Activated naive CD8-positive, alpha-beta T cell treated with anti-CD3 and anti-CD28 coated beads, Interleukin-2, amount 10 ng/mL, durations not matched to agents 7 days and 5 days (primary cell): ENCODE measurements at places on chromosomes 2 and 18.

DNA sequence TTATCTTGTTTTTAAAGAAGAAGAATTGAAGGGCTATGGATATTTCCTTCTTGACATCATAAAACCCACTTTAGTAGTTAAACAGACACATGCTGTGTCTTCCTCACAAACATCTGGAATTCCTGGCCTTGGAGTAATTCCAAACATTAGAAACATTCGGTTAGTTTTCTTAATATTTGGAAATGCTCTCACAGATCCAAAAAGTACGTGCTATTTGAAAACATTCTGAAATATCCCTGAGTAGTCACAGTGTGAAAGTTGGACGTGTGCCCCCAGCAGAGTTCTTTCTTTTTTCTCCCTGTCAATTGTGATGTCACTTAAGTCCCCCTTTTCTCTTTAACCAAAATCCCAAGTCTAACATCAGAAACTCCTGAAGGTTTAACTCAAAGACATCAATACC, 91.3 kb downstream of the ANTXR1 start:
- peaks cover 2% of the 10 kb centered on the region for H3K27me3 ChIP-seq
- no peak overlapping the region for H3K27ac ChIP-seq
- no peaks in the 10 kb centered on the region for H3K36me3 ChIP-seq
- H3K4me1 ChIP-seq = no peaks in the 10 kb centered on the region
- DNase-seq = no peak
- H3K4me3 ChIP-seq = no peak overlapping the region

DNA sequence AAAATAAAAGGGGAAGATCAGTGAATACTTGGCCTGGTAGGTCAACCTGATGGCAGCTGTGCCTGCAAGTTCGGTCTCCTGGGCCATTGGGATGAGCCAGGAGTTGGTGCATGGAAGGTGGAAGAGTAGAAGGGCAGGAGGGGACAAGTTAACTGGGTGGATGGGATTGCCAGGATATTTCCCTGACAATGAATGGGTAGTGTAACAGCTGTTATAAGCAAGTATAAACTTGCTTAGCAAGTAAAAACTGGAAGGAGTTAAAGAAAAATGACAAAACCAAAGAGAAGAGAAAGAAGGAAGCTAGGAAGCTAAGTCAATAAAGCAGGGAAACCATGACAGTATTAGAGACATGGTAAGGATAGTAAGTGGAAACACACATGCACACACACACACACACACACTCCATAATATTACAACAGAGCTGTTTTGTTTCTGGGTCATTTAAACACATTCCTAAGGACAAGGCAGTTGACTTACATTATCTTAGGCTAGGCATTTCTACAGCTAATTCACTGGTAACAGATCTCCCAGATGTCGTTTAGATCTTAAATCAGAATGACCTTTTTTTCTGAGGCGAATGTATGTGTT, 29.7 kb downstream of the MEP1B start:
- H3K36me3 ChIP-seq = no peaks in the 10 kb centered on the region
- no peaks in the 10 kb centered on the region for H3K27me3 ChIP-seq

- H3K4me3 ChIP-seq = no peak overlapping the region
- no peak overlapping the region for H3K27ac ChIP-seq
- H3K4me1 ChIP-seq = peaks cover 9% of the 10 kb centered on the region
- H3K27me3 ChIP-seq = no peaks in the 10 kb centered on the region
- peaks cover 8% of the 10 kb centered on the region for H3K36me3 ChIP-seq
These were observed 37.1 kb downstream of the CENPO start for GRCh38 chr2:24830351-24830750.

DNA sequence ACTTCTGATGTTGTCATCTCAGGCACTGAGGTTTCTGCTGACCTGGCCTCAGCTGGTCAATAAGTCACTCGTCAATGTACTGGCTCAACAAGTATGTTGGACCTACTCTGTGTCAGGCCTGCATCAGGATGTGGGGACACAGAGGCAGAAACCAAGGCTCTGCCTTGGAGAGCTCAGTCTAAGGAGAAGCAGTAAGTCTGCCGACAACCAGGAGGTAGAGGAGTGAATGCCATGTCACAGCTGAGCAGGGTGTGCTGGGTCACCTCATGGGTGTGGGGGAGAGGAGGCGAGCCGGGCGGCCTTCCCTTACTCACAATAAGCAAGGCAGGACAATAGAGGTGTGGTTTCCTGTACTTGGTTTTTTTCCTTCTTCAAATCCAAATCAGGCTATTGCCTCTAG, 75.8 kb downstream of the COLEC12 start:
- no peaks in the 10 kb centered on the region for H3K36me3 ChIP-seq
- no peaks in the 10 kb centered on the region for H3K4me1 ChIP-seq
- no peak overlapping the region for H3K4me3 ChIP-seq
- H3K27ac ChIP-seq = no peak overlapping the region

DNA sequence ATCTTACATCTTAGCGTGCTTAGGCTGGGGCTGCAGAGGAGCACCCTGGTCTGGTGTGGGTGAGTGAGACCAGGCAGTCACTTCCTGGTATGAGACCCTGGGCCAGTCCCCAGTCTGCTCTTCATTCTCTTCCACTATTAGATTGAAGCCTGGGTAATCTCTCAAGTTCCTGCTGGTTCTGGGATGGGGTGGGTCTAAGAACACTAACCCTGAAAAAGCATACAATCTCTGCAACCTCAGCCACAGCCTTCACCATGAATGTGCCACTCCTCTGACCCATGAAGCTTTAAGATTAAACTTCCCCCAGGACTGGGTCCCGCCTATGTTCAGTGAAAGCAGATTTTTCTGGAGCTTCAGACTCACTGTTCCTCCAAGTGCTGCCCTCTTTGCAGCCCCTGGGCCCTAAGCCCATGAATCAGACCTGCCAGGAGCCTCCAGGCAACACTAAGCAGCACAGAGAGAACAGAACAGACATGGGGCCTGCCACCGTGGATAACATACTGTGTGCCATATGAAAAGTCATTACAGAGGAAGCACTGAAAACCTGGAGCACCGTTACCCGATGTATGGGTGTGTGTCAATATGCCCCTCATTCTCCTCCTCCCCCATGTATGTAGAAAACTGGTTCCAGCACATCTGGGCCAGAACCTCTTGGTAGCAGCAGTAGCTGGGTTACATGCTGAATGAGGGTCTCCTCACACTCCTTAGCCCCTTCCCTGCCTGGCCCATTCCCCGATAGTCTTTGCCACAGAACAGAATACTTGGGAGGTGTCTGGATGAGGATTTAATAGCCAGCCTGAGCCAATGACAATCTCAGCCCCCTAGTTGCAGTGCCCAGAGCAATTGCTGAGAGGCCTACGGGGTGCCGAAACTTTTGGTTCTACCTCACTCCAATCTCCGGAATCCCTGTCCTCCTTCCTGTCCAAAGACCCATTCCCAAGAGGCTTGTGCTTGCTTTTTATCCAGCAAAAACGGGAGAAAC, 2.7 kb upstream of the SIX2 start:
- H3K27ac ChIP-seq = no peak overlapping the region
- peaks cover 85% of the 10 kb centered on the region for H3K27me3 ChIP-seq
- no peak for DNase-seq
- no peak overlapping the region for H3K4me3 ChIP-seq
- H3K4me1 ChIP-seq = peaks cover 8% of the 10 kb centered on the region

- no peak for DNase-seq
- H3K4me3 ChIP-seq = no peak overlapping the region
- H3K4me1 ChIP-seq = peaks cover 9% of the 10 kb centered on the region
- peaks cover 11% of the 10 kb centered on the region for H3K27me3 ChIP-seq
- H3K27ac ChIP-seq = no peak overlapping the region
These were observed 43.5 kb upstream of the ITSN2 start for GRCh38 chr2:24403832-24404212.

- H3K27ac ChIP-seq = no peak overlapping the region
- no peaks in the 10 kb centered on the region for H3K4me1 ChIP-seq
- no peaks in the 10 kb centered on the region for H3K27me3 ChIP-seq
- H3K36me3 ChIP-seq = no peaks in the 10 kb centered on the region
- no peak for DNase-seq
- H3K4me3 ChIP-seq = no peak overlapping the region
These were observed 164.8 kb upstream of the KLHL14 start for GRCh38 chr18:32937597-32937996.

DNA sequence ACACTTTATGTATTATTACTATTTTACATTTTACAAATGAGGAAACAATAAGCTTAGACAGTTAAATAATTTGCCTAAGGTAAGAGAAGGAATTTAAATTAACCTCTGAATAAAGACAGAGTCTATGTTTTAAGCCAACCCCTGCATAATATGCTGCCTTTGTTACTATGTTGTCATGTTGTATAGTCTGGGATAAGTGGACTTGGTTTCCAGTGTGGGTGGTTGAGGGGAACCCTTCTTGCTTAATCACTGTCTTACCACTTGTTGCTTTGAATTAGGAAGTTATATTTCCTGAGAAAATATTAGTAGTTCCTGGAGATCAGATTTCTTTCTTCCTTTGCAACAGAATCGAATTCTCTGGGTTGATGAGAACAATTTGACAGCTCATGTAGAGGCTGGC, 52.6 kb downstream of the AGPS start:
- no peak overlapping the region for H3K27ac ChIP-seq
- no peak overlapping the region for H3K4me3 ChIP-seq
- H3K36me3 ChIP-seq = peaks cover 47% of the 10 kb centered on the region
- no peak for DNase-seq

DNA sequence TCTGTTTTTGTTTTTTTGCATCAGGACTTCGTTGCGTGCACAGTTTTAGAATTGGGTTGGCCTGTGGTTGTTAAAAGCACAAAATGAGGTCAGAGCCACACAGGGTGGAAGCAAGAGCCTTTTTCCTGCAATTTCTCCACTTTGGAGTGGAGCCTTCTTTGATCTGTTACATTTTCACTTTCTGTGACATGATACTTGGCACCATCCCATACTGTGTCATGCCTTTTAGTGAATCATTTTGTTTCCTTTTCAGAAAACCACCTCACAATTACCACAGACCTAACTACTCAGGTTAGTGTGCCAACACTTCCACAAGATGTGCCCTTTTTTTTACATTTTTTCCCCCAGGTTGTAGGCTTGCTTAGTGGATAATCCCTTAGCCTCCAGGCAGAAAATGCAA, 32.5 kb downstream of the MERTK start:
- peaks cover 5% of the 10 kb centered on the region for H3K27me3 ChIP-seq
- DNase-seq = no peak
- no peak overlapping the region for H3K27ac ChIP-seq
- H3K4me1 ChIP-seq = peaks cover 8% of the 10 kb centered on the region
- no peak overlapping the region for H3K4me3 ChIP-seq

GRCh38 chr18:7232218-7232617, 1.3 kb downstream of the LRRC30 start:
- H3K36me3 ChIP-seq = no peaks in the 10 kb centered on the region
- H3K4me1 ChIP-seq = no peaks in the 10 kb centered on the region
- H3K27ac ChIP-seq = no peak overlapping the region
- H3K4me3 ChIP-seq = no peak overlapping the region
- no peaks in the 10 kb centered on the region for H3K27me3 ChIP-seq

DNA sequence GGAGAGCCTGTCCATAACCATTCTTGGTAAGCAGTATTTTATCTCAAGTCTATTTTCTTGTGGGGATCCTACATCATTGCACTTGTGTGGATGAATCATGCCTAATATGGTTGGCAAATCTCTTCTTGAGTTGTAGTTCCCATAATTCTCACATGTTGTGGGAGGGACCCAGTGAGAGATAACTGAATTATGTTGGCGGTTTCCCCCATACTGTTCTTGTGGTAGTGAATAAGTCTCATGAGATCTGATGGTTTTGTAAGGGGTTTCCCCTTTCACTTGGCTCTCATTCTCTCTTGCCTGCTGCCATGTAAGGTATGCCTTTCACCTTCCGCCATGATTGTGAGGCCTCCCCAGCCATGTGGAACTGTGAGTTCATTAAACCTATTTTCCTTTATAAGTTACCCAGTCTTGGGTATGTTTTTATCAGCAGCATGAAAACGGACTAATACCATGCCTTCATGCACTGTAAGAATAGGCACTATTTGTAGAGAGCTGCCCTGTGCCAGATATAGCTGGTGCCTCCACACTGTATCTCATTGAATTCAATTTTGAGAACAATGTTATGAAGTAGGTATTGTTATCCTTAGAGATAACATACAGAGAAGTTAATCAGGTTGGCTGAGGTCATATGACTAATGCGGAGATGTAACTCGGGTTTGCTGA, 148.3 kb downstream of the PLCL1 start:
- no peak overlapping the region for H3K27ac ChIP-seq
- H3K27me3 ChIP-seq = no peaks in the 10 kb centered on the region
- H3K4me1 ChIP-seq = no peaks in the 10 kb centered on the region
- DNase-seq = no peak
- H3K4me3 ChIP-seq = no peak overlapping the region
- H3K36me3 ChIP-seq = peaks cover 3% of the 10 kb centered on the region

DNA sequence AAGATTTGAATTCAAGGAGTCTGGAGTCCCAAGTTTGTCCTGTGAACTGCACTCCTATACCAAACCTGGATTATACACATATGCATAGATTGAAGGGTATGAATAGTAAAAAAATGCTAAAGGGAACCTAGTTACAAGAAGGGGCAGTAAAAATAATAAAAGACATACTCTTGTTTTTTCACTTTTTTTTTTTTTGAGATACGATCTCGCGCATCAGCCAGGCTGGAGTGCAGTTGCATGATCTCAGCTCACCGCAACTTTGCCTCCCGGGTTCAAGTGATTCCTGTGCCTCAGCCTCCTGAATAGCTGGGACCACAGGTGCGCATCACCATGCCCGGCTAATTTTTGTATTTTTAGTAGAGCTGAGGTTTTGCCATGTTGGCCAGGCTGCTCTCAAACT, 22.3 kb downstream of the KRTCAP3 start:
- peaks cover 2% of the 10 kb centered on the region for H3K36me3 ChIP-seq
- no peaks in the 10 kb centered on the region for H3K4me1 ChIP-seq
- H3K27me3 ChIP-seq = no peaks in the 10 kb centered on the region
- H3K27ac ChIP-seq = no peak overlapping the region
- no peak overlapping the region for H3K4me3 ChIP-seq
- DNase-seq = no peak

- DNase-seq = no peak
- no peak overlapping the region for H3K4me3 ChIP-seq
- H3K36me3 ChIP-seq = no peaks in the 10 kb centered on the region
- H3K4me1 ChIP-seq = no peaks in the 10 kb centered on the region
- peaks cover 15% of the 10 kb centered on the region for H3K27me3 ChIP-seq
These were observed 75.5 kb downstream of the ANTXR1 start for GRCh38 chr2:69088466-69088865.

DNA sequence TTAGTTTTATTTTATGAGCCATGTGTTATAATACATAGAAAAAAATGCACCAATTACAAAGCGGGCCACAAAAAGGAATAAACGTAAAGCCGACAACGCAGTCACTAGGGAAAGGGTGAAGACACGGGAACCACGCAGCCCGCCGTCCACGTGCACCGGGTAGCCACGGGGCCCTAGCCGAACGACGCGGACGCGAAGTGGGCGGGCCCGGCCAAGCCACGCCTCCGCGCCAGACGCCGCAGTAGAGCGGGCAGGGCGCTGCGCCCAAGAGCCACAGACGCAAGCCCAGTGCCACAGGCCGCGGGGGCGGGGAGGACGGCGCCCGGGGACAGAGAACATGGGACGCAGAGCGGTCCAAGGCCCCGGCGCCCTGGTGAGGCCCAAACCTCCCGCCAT, at the start of gene DUSP28:
TSS of gene DUSP28 (plus strand) at position 274 of the 396 bp plus-strand sequence. CDS start 328 bp downstream, outside the sequence.
- peak within 1 kb of the TSS; percentile 83 for H3K4me3 ChIP-seq
